Osteocyte (in vitro differentiated cells): ENCODE measurements at places on chromosomes 13 and 19. TPM values are rescaled to one million over a fixed set of nuclear protein-coding genes. Genes with fewer than 3 reads are reported as not detected.

METTL21C gene
- not detected in 2 replicates for total RNA-seq

TMEM150B gene
- total RNA-seq: not detected in 2 replicates

CYP4F8 gene
- total RNA-seq: not detected in 2 replicates

ELSPBP1 gene
- not detected in 2 replicates for total RNA-seq

DLEU7 gene
- 0.16 and 0.43 TPM in 2 replicates for total RNA-seq

GJA3 gene
- not detected in 2 replicates for total RNA-seq

LIM2 gene
- total RNA-seq: not detected in 2 replicates

C19orf85 gene
- not detected in 2 replicates for total RNA-seq

CDC37 gene
- total RNA-seq: 143 and 148 TPM in 2 replicates

CEACAM16 gene
- not detected in 2 replicates for total RNA-seq

SERTAD3 gene
- 31.4 and 33.4 TPM in 2 replicates for total RNA-seq

PLEKHA4 gene
- 31.0 and 40.0 TPM in 2 replicates for total RNA-seq

CBY2 gene
- total RNA-seq: not detected in 2 replicates

ESD gene
- total RNA-seq: 98.5 and 98.6 TPM in 2 replicates

DNA sequence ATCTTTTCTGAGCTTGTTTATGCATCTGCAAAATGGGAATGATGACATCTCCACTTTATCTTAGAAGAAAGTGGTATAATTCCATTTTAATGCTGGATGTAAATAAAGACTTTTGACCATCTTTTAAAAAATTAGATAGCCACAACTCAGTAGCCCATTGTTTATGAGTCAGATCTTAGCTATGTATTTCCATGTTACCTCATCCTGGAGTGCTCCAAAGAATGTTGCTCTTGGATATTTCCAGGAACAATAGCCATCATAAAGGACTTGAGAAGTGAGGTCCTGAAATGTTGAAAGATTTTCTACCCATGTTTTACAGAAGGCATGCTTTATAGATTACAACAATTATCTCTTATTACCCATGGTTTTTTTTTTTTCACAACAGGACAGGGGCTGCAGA is 229.3 kb upstream of the EDNRB start:
- H3K27me3 ChIP-seq: no peaks in the 10 kb centered on the region

GRCh38 chr19:47230921-47231214 is at the start of gene BBC3:
Gene BBC3 (minus strand): TSS chr19:47231199. CDS start chr19:47228431, 2,768 bp downstream.
- no peak for DNase-seq
- no peaks in the 10 kb centered on the region for H3K27me3 ChIP-seq
- peaks cover 29% of the 10 kb centered on the region for H3K4me1 ChIP-seq
- H3K36me3 ChIP-seq: no peaks in the 10 kb centered on the region
- peak within 1 kb of the TSS; percentile 93 for H3K27ac ChIP-seq

DNA sequence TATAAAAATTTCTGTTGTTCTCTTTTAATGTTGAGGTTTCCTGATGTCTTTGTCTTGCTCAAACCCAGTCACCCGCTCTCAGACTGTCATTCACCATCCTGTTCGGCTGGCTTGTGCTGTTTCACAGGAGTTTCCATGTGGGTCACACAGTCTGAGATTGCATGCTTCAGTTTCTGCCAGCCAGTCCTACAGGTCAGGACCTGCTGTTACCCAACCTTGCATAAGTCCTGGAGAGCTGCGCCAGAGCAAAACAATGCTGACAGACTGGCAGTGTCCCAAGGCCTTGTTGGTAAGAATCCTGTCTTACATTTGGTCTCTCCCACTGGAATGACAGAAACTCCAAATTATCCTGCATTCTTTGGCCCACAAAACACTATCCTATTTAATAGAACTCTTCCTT is 340.0 kb upstream of the SLITRK5 start:
- H3K27ac ChIP-seq: no peak overlapping the region
- no peak overlapping the region for H3K4me3 ChIP-seq
- no peaks in the 10 kb centered on the region for H3K27me3 ChIP-seq
- no peaks in the 10 kb centered on the region for H3K36me3 ChIP-seq
- DNase-seq: no peak

DNA sequence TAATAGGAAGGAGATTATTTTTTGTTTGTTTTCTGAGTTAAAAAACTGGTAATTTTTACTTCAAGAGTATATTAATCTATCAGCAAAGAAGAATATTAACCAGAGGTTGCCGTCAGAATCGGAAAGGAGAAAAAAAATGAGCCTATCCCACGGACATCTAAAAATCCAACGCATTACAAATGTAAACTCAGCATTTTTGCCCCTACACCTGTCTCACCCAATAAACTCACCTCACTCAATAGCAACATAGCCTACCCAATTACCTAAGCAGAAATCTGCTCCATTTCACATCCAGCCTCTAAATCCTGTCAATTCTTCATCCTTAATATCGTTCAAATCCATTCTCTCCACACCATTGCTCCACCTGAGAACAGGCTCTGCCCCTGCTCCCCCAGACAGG is 10.4 kb upstream of the DIAPH3 start:
- H3K4me1 ChIP-seq: no peaks in the 10 kb centered on the region
- no peak overlapping the region for H3K27ac ChIP-seq
- no peak for DNase-seq
- peaks cover 14% of the 10 kb centered on the region for H3K27me3 ChIP-seq
- no peaks in the 10 kb centered on the region for H3K36me3 ChIP-seq

DNA sequence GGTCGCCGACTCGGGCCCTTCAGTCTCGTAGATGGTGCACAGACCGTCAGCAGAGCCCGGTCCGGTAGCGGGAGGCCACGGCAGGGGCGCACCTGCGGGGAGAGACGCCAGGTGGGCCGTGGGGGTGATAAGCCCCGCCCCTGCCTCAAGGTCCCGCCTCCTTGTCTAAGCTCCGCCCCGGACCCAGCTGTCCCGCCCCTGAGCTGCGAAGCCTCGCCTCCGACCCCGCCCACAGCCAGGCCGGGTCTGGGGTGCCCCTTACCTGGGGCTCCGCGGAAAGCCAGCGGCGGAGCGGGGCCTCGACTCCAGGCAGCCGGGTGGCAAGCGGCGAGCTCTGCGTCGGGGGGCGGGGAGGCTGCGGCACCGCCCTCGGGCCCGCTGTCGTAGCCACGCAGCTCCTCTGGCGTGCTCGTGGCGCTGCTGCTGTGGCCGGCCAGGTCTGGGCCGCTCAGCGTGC is 4.7 kb downstream of the PRR36 start:
- no peak overlapping the region for H3K27ac ChIP-seq
- peaks cover 27% of the 10 kb centered on the region for H3K4me1 ChIP-seq
- H3K36me3 ChIP-seq: no peaks in the 10 kb centered on the region
- DNase-seq: no peak
- peak overlapping the region; percentile 66 for H3K4me3 ChIP-seq

DNA sequence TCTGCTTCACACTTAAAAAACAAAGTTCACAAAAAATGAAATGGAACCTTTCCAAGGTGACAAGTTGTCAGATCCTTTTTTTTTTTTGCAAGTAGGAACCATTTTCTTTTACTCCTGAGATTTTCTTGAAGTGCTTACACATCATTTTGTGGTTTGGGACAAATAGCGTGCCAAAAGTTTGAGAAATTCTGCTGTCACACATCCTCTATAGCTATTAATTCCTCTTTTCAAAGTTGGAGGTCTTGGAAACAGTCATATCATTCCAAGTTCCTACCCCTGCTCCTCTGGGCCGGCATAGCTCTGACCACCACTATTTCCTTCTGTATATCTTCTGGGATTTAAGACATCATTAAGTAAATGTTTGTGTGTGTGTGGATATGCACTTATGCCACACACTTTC is 421.6 kb upstream of the SLC10A2 start:
- H3K27ac ChIP-seq: no peak overlapping the region
- no peaks in the 10 kb centered on the region for H3K27me3 ChIP-seq
- no peaks in the 10 kb centered on the region for H3K4me1 ChIP-seq
- no peaks in the 10 kb centered on the region for H3K36me3 ChIP-seq

DNA sequence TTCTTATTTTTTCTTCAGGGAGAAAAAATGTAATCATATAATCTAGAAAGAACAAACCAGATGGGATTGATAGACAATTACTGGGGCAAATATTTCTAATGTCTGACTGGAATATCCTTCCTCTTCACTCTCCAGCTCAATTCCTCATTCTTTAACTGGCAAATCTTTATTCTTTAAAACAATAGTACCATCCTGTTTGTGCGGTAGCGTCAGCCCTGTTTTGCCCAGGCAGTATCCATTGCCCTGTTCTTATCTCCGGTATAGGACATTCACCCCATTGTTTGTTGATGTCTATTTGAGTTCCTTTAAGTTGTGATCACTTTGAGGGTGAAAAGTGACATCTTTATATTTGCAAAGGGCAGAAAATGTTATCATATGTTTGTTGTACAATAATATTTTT is 185.4 kb downstream of the POSTN start:
- no peaks in the 10 kb centered on the region for H3K36me3 ChIP-seq
- no peak for DNase-seq
- peaks cover 50% of the 10 kb centered on the region for H3K4me1 ChIP-seq
- H3K4me3 ChIP-seq: no peak overlapping the region
- no peaks in the 10 kb centered on the region for H3K27me3 ChIP-seq

- DNase-seq: no peak
- H3K4me1 ChIP-seq: peaks cover 2% of the 10 kb centered on the region
- peaks cover 28% of the 10 kb centered on the region for H3K27me3 ChIP-seq
- H3K36me3 ChIP-seq: no peaks in the 10 kb centered on the region
- no peak overlapping the region for H3K4me3 ChIP-seq
Measured at GRCh38 chr13:27355894-27356293, 68.5 kb upstream of the GTF3A start.

- no peak for DNase-seq
- H3K27me3 ChIP-seq: no peaks in the 10 kb centered on the region
- no peak overlapping the region for H3K4me3 ChIP-seq
- H3K27ac ChIP-seq: peak overlapping the region; percentile 86
Measured at GRCh38 chr13:33127009-33127551, 110.9 kb downstream of the KL start.

DNA sequence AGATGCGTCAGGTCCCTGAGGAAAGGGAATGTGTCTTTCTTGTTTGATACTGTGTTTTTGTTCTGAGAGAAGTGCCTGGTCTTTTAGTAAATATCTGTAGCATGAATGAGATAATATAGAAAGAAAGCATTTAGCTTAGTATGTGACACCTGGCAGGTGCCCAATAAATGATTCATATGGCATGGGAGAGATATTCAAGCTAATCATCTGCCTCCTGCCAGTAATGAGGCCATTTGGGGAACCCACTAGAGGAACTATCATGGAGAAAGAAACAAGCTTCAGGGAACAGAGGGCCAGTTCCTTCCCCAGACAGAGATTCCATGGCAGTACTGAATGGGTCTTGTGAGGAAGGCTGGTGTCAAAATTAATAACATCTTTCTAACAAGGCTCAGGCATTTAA is 603.9 kb downstream of the DCT start:
- no peaks in the 10 kb centered on the region for H3K27me3 ChIP-seq
- peaks cover 12% of the 10 kb centered on the region for H3K36me3 ChIP-seq
- no peak overlapping the region for H3K27ac ChIP-seq
- DNase-seq: no peak
- H3K4me3 ChIP-seq: no peak overlapping the region
- peaks cover 26% of the 10 kb centered on the region for H3K4me1 ChIP-seq

- H3K27ac ChIP-seq: no peak overlapping the region
- peaks cover under 1% of the 10 kb centered on the region for H3K4me1 ChIP-seq
- no peak for DNase-seq
- peaks cover 21% of the 10 kb centered on the region for H3K36me3 ChIP-seq
Measured at GRCh38 chr19:10921910-10922637, 6.4 kb downstream of the YIPF2 start.

GRCh38 chr13:25966086-25966485 is 85.7 kb downstream of the SHISA2 start:
- no peaks in the 10 kb centered on the region for H3K36me3 ChIP-seq
- no peak for DNase-seq
- peaks cover 5% of the 10 kb centered on the region for H3K4me1 ChIP-seq
- no peaks in the 10 kb centered on the region for H3K27me3 ChIP-seq

DNA sequence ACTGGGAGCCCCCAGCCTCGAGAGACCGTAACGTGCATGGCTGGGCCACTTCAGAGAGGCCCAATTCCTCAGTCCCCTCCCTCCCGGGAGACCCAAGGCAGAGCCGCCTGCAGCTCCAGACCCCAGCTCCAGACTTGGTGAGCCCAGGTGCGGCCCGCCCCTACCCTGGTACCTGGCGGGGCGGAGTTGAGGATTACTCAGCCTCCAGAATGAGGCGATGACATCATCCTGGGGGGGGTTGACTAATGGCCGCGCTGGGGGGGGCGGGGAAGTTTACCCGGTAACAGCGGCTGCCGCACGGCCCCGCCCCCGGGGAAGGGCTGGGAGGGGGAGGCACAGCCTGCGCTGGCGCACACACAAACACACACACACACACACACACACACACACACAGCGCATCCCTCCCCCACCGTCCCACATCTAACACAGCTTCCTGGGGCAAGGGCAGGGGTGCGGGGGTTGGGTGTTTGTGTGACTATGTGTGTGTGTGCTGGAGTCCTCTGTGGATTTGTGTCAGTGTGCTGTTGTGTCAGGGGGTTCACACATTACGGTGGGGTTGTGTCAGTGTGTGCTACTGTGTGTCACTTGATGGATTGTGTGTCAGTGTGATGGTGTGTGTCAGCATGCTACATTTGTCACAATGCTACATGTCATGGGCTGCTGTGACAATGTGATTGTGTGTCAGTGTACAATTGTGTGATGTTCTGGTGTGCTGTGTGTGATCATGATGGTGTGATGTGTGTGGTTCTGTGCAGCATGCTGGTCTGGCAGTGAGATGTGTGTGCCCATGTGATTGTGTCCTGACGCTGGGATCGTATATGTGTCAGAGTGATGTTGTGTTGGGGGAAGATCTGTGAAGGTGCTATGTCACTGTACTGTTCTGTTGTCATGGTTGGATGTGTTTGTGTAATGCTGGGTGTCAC is 10.3 kb upstream of the BBC3 start:
- H3K4me1 ChIP-seq: peaks cover 27% of the 10 kb centered on the region
- H3K27me3 ChIP-seq: no peaks in the 10 kb centered on the region
- no peak overlapping the region for H3K4me3 ChIP-seq

DNA sequence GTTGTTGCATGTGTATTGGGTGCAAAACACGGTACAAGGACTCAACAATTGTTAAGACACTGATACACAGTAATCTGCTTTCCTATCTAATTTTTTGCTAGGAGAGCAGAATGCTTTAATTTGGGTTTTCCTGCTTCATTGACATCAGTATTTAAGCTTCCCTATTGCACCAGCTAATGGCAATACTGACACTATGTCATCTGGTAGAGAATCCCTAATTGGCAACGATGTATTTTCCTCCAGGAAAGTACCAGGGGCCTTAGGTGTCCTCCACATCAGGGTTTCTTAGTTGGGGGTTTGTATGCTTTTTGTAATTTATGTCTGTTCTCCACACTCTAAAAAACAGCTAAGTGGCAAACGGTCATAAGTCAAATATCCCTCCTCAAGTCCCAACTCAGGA is 76.5 kb upstream of the FRY start:
- peaks cover 3% of the 10 kb centered on the region for H3K4me1 ChIP-seq
- H3K27ac ChIP-seq: no peak overlapping the region
- no peak for DNase-seq

- H3K36me3 ChIP-seq: no peaks in the 10 kb centered on the region
- no peak overlapping the region for H3K4me3 ChIP-seq
- no peaks in the 10 kb centered on the region for H3K27me3 ChIP-seq
Measured at GRCh38 chr13:34064456-34065205, 246.7 kb downstream of the RFC3 start.

- peaks cover 6% of the 10 kb centered on the region for H3K36me3 ChIP-seq
- H3K27ac ChIP-seq: no peak overlapping the region
- H3K27me3 ChIP-seq: no peaks in the 10 kb centered on the region
- DNase-seq: no peak
- H3K4me3 ChIP-seq: no peak overlapping the region
Measured at GRCh38 chr13:75566658-75567057, 17.1 kb downstream of the UCHL3 start.

GRCh38 chr19:4868286-4868834 is 893 bp upstream of the PLIN3 start:
- no peak for DNase-seq
- peaks cover 32% of the 10 kb centered on the region for H3K4me1 ChIP-seq
- H3K36me3 ChIP-seq: peaks cover 3% of the 10 kb centered on the region
- H3K27ac ChIP-seq: peak overlapping the region; percentile 86
- no peaks in the 10 kb centered on the region for H3K27me3 ChIP-seq
- peak overlapping the region; percentile 84 for H3K4me3 ChIP-seq

GRCh38 chr13:41842036-41842620 is 118.8 kb downstream of the VWA8 start:
- H3K27me3 ChIP-seq: no peaks in the 10 kb centered on the region
- DNase-seq: no peak
- H3K36me3 ChIP-seq: peaks cover 19% of the 10 kb centered on the region
- no peak overlapping the region for H3K27ac ChIP-seq
